NCI-H524 treated with DMSO at 0.1 percent for 48 hours (cell line): ENCODE measurements at places on chromosomes 6 and 20.
A peak's percentile ranks its signal among the peaks of the same experiment; 100 is the strongest.

- DNase-seq = no peak
Observed at GRCh38 chr6:163782436-163783003, 368.0 kb downstream of the QKI start.

DNA sequence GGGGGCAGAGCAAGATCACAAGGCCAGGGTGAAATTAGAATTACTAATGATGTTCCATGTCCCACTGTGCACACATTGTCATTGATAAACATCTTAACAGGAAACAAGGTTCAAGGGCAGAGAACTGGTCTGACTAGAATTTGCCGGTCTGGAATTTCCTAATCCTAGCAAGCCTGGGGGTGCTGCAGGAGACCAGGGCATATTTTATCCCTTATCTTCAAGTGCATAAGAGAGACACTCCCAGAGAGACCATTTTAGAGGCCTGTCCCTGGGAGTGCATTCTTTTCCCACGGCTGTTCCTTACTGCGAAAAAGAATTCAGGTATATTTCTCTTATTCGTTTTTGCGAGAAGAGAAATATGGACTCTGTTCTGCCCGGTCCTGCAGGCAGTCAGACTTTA, 41.5 kb downstream of the CD83 start:
- no peak for DNase-seq

DNA sequence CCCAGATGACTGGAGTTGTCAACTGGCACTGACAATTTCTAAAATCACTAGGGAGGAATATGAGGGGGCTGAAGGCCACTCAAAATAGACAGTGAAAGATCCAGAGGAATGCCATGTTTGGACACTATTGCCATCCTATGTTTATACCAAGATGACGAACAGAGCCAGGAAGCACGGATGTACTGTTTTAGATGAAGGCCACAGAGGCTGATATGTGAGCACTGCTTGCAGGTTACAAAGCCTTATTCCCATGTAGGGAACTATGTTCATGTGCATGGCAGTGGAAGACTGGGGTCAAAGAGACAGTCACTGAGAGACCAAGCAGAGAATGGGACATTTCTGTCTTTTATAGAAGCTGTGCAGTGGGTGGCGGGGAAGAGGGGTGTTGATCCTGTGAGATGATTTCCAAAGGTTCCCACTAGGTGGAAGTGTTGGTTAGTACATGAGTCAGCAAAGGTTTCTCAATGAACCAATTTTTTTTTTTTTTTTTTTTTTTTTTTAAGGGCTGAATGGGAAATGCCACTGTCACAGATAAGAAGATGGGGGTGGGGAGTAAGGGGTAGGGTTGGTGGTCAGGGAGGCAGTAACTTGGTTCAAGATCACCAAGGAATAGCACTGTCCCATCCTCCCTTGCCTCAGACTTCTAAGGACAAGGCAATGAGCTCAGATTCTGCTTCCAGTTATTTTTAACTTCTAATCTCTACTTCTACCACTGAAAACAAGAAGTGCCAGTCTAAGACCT, 46.7 kb upstream of the MOCS1 start:
- DNase-seq = peak; percentile 3

- DNase-seq = no peak
Observed at GRCh38 chr6:19771753-19772336, 65.3 kb upstream of the ID4 start.

GRCh38 chr6:129050086-129050485, 167.1 kb downstream of the LAMA2 start:
- no peak for DNase-seq

DNA sequence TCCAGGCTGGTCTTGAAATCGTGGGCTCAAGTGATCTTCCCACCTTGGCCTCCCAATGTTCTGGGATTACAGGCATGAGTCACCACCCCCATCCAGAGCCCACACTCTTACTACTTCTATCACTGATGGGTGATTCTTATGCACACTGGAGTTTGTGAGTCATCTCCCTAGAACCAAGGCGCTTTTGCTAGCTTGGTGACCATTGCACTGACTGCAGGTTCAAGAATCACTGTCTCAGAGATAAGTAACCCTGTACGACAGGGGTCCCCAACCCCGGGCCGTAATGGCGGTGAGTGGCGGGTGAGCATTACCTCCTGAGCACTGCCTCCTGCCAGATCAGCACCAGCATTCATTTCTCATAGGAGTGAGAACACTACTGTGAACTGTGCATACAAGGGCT, 118.8 kb downstream of the MAP3K7 start:
- no peak for DNase-seq

GRCh38 chr20:43963872-43964791, 49.5 kb downstream of the TOX2 start:
- DNase-seq = no peak

DNA sequence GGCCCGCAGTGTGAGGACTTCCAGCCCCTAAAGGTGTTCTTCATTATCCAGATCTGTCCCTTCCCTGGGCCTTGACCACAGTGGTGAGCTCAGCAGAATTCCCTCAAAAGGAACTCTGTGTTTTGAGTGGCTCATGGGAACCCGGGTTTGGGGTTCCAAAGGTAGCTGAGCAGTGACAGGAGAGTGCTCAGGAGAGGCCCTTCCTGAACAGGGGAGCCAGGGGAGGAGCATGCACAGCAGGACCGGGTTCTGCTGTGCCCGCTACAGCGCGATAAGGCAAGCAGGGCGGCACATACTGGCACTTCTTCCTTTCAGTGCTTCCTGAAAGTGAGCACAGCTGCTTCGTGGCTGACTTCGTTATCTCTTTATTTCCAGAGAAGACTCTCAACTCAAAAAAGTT, 88.3 kb downstream of the SSR1 start:
- DNase-seq = no peak

DNA sequence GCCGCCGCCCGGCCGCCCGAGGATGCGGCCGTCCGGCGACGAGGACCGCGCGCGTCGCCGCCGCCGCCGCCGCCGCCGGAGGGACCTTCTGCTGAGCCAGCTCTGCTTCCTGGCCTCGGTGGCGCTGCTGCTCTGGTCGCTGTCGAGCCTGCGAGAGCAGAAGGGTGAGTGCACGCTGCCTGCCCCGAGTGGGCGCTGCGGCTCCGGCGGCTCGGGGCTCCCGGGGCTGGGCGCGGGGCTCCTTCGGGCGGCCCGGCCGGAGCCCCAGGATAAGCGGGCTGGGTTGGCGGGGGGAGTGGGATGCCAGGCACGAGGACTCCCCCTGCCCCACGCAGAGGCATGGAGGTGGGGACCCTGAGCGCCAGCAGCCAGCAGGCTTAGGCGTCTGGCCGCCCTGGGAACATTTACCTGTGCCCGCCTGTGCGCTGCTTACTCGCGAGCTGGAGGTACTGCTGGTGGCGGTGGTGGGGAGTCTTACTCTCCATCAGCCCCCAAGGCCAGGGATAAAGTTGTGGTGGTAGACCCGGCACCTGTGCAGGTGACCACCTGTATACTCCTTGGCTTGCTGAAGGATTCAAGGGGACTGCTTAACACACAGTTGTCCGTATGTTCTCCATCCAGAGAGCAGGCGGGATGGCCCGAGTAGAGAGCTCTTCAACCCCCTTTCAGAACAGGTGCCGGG, 520 bp downstream of the SLC24A3 start:
- DNase-seq = no peak

- DNase-seq = no peak
Observed at GRCh38 chr6:105601541-105602236, 198.8 kb upstream of the PREP start.

GRCh38 chr6:150550244-150550643, 49.4 kb upstream of the PLEKHG1 start:
- DNase-seq = no peak

DNA sequence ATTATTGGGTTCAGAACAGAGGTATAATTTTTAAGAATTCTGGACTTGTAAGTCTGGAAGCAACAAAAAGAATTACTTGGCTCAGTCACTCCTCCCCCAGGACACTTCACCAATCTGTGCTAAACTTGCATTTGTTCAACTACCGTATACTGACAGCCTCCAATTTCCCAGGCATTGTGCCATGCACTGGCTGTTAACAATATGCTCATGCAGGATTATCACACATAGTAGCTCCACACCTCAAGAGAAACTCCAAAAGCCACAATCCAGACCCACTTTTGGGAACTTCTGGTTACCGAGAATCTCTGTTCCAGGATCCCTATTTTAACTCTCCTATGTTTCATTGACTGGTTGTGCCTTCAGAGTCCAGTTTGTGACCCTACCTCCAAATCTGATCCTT, 7.7 kb downstream of the ADGRF1 start:
- DNase-seq = no peak

- DNase-seq = peak; percentile 22
Observed at GRCh38 chr6:154805288-154805911, 72.2 kb downstream of the SCAF8 start.

DNA sequence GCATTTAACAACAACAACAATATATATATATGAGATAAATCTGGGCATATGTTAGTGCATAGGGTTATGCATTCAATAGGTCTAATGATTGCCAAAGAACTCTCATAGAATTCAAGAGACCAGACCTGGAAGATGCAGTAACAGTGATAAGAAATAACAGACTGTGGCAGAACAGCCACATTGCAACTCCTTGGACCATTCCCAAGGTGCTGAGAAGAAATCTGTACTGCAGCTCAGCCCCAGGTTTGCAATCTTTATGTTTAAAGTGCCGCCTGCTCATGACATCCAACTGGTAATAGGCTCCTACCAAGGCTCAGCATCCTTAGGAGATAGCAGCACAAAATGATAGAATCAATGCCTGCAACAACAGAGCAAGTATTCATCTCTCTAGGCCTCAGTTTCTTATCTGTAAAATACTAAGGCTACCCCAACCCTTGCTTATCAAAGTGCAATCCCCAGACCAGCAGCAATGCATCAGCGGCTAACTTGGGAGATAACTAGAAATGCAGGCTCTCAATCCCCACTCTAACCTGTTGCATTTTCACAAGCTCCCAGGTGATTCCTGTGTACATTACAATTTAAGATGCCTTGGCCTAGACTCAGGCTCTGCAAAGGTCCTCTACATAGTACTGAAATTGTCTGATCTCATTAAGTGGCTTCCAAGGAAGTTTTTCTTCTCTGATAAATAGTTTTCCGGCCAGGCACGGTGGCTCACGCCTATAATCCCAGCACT, 30.6 kb upstream of the PIM1 start:
- no peak for DNase-seq

GRCh38 chr20:23080521-23080920, 5.6 kb downstream of the CD93 start:
- no peak for DNase-seq

DNA sequence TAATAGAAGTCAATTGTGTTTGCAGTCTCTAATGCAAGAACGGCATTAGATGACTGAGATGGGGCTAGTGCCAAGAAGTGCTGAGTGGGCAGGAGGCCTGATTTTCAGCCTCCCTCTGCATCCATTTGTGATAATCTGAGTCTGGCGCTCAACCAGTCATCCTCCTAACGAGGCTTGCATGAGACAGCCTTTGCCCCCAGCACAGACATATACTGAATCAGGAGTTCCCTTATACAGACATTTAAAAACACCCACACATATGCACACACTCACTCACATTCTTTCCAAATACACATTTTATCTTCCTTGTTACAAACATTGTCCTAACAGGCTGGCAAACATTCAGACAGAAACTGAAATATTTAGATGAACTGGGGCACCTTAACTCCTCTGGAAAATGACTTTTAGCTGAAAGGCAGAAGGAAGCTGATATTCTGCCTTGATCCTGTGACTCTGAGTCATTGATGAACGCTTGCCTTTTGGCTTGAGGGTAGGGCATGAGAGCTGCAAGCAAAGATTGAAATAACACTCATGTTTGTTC, 562.3 kb downstream of the DHX35 start:
- no peak for DNase-seq

DNA sequence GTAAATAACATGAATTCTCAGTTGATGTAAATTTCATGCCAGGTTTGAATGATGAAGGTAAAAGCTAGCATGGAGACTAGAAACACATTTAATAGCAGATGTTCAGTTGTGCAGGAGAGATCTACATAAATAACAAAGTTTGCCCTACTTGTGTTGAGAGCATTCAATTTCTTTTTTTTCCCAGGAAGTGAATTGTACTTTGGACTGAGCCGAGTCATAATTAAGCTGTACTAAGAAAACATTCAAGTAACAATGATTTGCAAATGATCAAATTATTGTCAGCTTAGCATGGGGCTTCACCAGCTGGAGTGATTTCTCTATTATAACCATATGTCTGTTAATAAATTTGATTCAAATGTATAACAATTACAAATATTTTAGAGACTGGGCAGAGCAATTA, 893.5 kb upstream of the MAP3K7 start:
- DNase-seq = no peak

GRCh38 chr6:137763886-137764285, 103.2 kb upstream of the TNFAIP3 start:
- peak; percentile 27 for DNase-seq

DNA sequence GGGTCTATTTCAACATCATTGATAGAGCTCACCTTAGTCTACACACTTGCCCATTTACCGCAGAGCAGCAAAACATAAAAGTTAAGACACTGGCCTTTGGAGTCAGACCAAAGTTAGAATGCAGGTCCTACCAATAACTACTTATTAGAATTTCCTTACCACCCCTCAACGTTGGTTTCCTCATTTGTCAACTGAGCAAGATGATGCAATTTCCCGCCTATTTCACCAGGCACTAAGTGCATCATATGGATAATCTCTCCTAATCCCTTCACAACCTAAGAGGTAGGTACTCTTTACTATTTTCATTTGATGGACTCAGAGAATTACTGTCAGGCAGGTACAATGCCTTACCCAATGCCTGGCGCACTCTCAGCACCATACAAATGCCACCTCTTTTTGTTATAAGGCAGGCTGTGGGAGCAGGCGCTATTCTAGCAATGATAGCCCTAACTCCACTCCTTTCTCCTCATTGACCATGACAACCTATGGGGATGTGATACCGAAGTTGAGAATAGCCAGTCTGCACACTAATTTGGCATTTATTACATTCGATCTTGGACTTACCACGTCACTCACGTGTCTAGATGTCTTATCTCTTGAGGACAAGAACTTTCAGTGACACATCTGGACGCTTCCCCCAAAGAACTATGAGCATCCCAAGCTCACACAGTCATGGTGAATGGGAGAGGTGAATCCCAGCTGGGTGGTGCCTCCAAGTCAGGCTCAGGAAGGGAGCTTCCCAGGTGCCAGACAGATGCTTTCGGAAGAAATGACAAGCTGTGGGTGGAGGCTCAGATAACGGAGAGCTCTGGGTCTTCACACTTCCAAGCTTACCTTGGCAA, 128.1 kb upstream of the STMND1 start:
- DNase-seq = no peak

GRCh38 chr6:14354919-14355572, 237.5 kb downstream of the CD83 start:
- no peak for DNase-seq

DNA sequence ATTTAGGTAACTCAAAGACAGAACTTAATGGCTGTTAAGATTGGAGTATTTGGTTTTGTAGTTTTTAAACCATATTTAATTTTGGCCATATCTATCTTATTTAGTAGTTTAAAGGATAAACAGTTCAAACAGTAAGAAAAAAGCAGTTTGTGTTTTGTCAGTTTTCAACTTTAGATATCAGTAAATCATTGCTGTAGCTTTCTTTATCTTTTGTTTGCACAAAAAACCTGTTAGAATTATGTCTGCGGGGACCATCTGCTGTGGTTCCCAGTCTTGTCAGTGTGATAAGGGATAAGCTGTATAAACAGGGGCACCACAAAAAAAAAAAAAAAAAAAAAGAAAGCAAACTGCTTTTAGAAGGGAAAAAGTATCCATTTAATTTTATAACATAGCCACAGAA, 40.9 kb downstream of the CDKAL1 start:
- peak; percentile 15 for DNase-seq
